Activated naive CD4-positive, alpha-beta T cell treated with anti-CD3 and anti-CD28 coated beads for 36 hours (primary cell): ENCODE measurements at places on chromosomes 16 and 17. TPM values are rescaled to one million over a fixed set of nuclear protein-coding genes. Genes with fewer than 3 reads are reported as not detected.

Gene MEIOC
- not detected for total RNA-seq

Gene SYNGR3
- total RNA-seq: 5.7 TPM

Gene NACA2
- total RNA-seq: not detected

Gene CES5A
- not detected for total RNA-seq

Gene LPO
- total RNA-seq: not detected

Gene RPGRIP1L
- 5.2 TPM for total RNA-seq

Gene IGSF6
- total RNA-seq: not detected

Gene LRRC46
- total RNA-seq: 0.31 TPM

Gene TRPV3
- 0.72 TPM for total RNA-seq

Gene TPSG1
- not detected for total RNA-seq

Gene MYH8
- total RNA-seq: not detected

Gene SNAI3
- 2.9 TPM for total RNA-seq

Gene KLHL11
- 9.6 TPM for total RNA-seq

Gene TEKT3
- total RNA-seq: not detected

Gene FBXL20
- total RNA-seq: 15.4 TPM

Gene CMTM4
- 4.7 TPM for total RNA-seq

Gene KRT33B
- total RNA-seq: not detected

Gene CACNG5
- total RNA-seq: not detected

Gene HS3ST2
- not detected for total RNA-seq

Gene PLEKHG4
- total RNA-seq: 14.3 TPM

Gene NECAB2
- not detected for total RNA-seq

Gene IL34
- total RNA-seq: not detected

Gene CDH11
- not detected for total RNA-seq

Gene BIRC5
- total RNA-seq: 118 TPM

Gene CPNE7
- 9.0 TPM for total RNA-seq

Gene KCNH6
- not detected for total RNA-seq

Gene FBXL16
- 3.7 TPM for total RNA-seq

Gene ANKRD40
- 25.7 TPM for total RNA-seq
